ENCODE measurements at places on chromosomes 4 and X. TPM values are rescaled to one million over a fixed set of nuclear protein-coding genes. Genes with fewer than 3 reads are reported as not detected.

The ZNF330 gene
- 39.3 TPM for total RNA-seq

GRCh38 chr4:107380190-107380589 lies 339.8 kb downstream of the PAPSS1 start:
- no peaks in the 10 kb centered on the region for H3K36me3 ChIP-seq
- H3K4me3 ChIP-seq: no peak overlapping the region
- no peak overlapping the region for H3K27ac ChIP-seq

The ABCG2 gene
- total RNA-seq: 7.9 TPM

DNA sequence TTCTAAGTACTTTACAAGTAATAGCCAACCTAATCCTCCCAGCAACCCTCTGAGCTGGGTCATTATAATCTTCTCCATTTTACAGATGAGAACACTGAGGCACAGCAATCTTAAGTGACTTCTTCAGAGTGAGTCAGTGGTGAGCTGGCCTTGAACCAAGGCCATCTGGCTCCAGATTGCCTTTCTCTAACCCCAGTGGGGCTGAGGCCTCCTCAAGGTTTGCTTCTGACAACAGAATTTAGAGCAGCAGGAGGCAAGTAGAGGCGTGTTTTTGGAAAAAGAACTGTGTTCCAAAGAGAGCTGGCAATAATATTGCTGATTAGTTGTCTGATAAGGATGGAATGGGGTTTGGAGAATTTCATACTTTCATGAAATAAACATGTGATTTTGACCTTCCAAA lies 41.2 kb downstream of the PIR start:
- no peak for DNase-seq
- H3K4me1 ChIP-seq: no peaks in the 10 kb centered on the region
- no peaks in the 10 kb centered on the region for H3K36me3 ChIP-seq
- H3K4me3 ChIP-seq: no peak overlapping the region

DNA sequence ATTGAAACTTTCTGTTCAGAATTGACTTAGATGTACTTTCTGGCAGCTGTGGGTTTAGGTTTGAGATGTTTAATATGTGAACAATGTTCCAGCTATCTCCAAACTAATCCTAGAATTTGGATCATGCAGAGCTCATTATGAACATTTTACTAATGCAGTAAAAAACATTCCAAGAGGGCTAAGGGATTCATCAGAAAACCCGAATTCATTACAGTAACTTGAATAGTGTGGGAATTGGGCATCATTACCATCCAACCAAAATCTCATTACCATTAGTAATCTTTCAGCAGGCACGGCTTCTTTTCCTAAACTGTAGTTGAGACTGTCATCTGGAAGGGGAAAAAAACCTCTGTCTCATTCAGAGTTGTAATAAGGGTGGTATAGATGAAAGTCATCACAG lies 91.0 kb downstream of the LIMCH1 start:
- H3K36me3 ChIP-seq: no peaks in the 10 kb centered on the region
- DNase-seq: no peak
- no peaks in the 10 kb centered on the region for H3K27me3 ChIP-seq
- H3K27ac ChIP-seq: no peak overlapping the region
- no peaks in the 10 kb centered on the region for H3K4me1 ChIP-seq

Data from left lung (tissue), 14 donors.